ENCODE measurements at places on chromosomes 12 and 14.

DNA sequence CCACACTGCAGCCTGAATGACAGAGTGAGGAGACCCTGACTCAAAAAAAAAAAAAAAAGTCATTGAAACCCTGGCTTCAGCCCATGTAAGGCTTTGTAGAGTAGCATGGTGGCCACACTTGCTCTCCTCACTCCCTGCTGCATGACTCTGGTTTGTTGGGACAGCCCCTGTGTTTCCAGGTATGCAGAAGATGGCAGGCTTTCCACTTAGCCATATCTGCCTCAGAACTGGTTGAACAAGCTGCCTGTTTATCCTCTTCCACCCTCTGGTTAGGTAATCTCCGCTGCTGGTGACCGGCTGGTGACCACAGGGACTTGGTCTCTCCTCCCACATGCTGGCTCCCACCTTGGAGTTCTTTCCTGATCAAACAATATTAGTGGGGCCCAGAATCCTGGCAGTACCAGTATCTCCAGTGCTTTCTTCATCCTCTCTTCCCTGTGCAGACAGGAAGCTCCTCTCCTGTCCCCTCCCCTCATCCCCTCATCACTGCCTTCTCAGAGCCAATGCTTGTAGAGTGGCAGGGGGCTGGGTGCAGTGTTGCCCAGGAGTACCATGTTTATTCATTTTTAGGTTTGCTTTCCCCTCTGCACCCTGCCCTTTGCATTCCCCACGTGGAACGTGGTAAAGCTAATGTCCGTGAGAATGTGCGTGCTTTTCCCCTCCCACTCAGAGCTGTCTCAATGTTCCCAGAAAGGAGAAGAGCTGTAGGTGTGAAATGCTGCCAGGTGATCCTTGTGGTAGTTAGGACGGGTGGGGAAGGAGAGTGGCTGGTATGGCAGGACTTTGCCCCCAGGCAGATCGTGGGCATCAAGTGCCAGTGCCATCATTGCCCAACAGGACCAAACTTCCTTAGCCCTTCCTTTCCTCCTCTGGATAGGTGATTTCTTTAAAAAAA lies 11.3 kb downstream of the ABHD12B start:
- no peak for DNase-seq

DNA sequence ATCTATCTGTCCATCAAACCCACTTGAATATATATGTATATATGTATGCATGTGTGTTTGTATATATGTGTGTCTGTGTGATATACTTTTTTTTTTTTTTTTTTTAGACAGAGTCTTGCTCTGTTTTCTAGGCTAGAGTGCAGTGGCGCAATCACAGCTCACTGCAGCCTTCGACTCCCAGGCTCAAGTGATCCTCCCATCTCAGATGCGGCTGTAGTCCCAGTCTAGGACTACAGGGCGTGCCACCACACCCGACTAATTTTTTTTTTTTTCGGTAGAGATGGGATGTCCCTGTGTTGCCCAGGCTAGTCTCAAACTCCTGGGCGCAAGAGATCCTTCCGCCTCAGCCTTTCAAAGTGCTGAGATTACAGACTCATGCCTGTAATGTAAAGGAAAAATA lies 13.0 kb upstream of the APOBEC1 start:
- DNase-seq: peak; percentile 32

- DNase-seq: peak; percentile 69
Observed at GRCh38 chr14:63647696-63648410, 6.2 kb upstream of the WDR89 start.

DNA sequence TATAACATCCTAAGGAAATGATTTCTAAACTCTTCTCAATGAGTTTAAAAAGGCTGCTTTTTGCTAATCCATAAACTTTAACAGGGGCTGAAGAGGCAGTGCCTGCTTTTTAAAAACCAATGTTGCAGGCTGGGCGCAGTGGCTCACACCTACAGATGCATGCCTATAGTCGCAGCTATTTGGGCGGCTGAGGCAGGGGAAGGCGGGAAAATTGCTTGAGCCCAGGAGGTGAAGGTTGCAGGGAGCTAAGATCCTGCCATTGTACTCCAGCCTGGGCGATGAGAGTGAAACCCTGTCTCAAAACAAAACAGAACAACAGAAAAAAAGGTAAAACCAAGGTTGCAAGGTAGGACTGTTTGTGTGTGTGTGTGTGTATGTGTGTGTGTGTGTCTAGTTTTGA lies 531.2 kb downstream of the DIO2 start:
- DNase-seq: no peak

- DNase-seq: peak; percentile 10
Observed at GRCh38 chr14:31510222-31510621, 22.4 kb upstream of the GPR33 start.

DNA sequence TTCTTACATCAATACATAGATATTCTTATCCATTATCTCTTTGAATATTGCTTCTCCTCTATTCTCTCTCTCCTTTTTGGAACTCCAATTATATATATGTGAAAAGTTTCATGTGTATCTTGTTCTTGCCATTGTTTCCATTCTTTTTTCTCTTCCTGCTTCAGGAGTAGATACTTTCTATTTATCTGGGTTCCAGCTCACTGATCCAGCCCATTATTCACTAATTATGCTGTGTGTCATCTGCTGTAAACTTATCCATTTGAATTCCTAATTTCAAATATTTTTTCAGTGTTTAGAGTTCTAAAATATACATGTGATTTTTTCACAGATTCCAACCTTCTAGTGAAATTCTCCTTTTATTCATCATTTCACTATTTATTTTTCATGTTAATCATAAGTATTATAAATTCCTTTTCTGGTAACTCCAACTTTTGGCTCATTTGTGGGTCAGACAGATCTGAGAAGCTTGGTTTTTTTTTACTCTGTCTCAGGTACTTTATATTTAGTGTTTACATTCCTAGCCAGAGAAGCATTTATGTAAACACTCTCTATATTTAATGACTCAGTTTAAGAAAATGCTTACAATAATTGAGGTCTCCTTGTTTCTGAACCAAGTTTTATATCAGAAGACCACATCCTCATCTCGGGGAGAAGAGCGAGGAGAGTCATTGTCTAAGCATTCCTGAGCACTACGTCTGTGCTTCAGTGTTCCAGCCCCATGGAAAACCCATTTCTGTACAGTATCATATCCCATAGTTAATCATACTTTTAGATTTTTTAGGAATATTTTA lies 15.9 kb upstream of the AMIGO2 start:
- DNase-seq: no peak

DNA sequence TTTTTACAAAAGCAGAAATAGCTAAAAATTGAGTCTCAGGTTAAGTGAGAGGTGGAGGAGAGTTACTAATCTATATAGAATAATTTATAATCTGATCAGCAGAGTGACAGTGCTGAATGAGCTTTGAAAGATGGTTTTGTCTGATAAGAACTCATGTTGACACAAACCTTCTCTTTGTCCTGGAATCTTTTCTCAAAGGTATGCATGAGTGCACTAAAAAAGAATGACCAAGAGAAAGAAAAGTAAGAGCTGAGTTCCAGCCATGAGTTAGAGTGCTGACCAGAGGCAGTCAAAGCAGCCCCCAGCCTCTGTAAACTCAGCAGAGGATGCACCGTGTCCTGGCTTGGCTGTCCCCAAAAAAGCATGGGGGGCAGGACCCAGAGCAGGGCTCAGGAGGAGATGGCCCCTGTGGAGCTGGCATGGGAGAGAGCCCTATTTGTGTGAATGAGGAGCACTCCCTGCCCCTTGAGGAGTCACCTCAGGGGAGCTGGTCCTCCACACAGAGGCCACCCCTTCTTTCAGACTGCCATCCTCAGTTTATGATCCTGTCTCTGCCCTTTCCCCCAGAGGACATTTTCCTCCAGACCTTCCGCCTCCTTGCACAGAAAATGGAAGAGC lies 129.8 kb downstream of the SEC23A start:
- no peak for DNase-seq

DNA sequence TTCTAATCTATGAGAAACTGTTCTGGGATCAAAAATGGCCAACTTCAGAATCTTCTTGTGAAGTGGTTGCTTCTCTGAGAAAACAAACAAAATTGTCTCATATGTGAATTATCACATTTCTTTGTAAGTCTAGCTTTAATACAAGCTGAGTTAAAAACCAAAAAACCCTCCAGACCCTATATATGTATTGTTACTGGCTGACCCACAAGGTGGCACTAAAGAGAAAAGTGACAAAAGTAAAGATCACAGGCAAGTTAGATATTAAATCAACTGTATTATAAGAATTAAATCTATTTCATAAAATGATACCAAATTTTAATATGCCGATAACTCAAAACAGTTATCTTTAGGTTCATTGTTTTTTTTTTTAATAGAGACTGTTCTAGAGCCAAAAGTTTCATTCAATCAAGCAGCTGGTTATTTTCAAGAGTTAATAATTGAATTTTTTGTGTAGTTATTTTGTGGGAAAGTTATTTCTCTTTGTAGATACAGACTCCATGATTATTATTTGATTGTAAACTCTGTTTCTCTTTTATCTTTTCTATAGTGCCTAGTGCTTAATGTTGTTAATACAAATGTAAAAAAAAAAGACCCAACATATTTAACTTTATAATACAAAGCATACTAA lies 7.5 kb upstream of the TRHDE start:
- DNase-seq: no peak

DNA sequence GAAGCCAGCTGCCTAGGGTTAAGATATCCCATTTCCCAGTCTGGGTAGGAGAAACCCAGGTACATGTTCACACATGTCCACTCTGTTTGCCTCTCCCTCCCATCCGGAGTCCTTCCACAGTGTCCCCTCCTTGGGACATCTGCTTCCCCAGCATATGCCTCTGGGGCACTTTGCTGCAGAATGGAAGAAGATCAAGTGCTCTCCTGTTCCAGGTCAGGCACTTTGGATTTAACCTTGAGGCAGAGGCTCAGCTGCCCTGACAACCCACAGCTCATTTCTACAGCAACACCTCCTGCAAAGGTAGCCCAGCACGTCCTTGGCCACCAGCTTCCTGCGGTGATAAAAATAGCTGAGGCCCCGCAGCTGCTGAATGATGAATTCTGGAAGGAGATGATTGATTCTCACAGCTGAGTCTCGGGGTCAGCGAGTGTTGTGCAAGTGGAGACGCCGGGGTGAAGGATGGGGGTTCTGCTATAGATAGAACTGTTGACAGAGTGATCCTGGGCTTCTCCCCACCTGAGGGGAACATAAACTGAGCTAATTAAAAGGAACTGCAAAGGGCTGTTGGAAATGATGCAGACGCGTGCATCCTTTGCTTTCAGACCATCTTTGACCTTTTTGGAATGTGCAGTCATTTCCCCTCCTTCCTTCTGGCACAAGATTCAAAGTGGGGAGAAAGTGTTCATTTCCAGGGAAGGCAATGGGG lies 145.0 kb downstream of the SLC38A6 start:
- DNase-seq: no peak

DNA sequence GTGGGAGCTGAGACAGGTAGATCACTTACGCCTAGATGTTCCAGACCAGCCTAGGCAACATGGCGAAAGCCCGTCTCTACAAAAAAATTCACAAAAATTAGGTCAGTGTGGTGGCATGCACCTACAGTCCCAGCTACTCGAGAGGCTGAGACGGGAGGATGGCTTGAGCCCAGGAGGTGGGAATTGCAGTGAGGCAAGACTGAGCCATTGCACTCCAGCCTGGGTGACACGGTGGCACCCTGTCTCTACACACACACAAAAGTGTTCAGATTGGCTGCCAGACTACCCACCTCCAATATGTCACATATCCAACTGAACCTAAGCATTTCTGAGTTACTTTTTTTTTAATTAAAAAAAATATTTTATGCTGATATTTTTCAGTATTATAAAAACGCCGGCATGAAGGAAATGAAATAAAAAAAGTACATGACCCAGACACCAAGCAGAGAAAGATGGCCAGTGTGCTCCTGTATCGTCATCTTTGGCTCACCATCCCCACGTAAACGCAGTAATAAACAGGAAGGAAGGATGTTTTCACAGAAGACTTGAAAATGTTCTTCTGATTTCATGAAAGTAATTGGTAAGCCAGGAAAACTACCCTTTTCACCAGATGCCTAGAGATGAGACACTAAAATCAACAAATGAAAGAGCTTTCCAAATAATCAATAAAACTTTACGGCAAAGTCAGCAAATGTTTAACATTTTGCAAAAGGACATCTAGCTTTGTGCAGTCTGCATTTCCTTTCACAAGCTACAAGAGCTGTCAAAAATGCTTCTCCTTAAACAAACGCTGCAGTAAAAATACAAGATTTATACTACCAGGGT lies 26.4 kb downstream of the CDC42BPB start:
- no peak for DNase-seq

GRCh38 chr14:71905031-71905430 lies 27.2 kb upstream of the RGS6 start:
- no peak for DNase-seq

DNA sequence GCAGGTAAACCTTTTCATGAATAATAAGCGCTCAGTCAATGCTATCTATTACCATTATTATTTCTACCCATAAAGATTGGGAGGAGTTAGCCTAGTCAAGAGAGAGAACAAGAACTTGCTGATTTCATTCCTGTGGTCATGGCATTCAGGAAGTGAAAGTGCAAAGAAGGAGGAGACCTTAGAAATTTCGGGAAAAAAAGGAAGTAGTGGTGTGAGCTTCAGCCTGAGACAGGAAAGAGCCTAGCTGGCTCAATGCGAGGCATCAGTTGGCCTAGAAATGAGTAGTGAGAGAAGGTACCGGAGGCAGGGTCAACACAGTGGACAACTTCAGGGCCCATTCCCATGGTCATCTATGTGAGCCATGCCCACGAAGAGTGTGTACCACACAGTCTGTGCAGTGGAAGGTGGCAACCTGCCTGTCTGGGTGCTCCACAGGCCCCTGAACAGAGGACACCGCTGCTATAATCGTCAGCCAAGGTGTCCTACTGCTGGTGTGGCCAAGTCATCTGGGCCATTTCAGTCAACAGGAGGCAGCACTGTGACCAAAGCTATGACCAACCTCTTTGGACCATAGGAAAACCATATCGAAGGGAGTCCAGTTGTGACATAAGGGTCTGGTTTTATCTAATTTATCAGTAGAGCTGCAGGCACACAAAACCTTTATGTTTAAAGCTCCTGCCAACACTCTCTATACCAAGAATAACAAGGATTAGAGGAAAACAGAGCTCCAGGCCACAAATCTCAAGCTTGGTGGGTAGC lies 16.2 kb upstream of the STON2 start:
- peak; percentile 97 for DNase-seq

GRCh38 chr14:73049428-73049827 lies 8.9 kb upstream of the RBM25 start:
- no peak for DNase-seq

DNA sequence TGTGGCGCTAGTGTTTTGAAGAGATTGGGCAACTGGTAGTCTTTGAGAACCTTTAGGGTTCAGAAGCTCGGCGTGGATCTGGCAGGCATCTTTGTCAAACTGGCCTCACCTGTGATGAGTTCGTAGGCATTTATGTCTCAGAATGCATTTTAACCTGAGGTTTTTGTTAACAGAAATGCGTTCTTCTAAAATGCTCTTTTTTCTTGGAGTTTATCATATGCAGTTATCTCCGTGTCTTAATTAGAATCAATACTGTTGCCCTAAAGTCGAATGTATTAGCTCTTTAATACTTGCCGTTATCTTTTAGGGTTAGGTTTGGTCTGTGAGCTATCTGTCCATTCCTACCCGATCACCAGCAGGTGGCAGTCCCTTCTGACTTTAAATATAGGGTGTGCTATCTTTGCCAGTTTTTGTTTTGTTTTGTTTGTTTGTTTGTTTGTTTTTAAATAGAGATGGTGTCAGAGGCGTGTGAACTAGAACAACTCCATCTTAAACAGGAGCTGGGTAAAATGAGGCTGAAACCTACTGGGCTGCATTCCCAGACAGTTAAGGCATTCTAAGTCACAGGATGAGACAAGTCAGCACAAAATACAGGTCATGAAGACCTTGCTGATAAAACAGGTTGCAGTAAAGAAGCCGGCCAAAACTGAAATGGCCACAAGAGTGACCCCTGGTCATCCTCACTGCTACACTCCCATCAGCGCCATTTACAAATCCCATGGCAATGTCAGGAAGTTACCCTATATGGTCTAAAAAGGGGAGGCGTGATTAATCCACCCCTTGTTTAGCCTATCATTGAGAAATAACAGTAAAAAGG lies 1.4 kb downstream of the ATF1 start:
- peak; percentile 61 for DNase-seq

Measured in inflammatory macrophage (primary cell).